Cortex of kidney (tissue), 1 donor: ENCODE measurements at places on chromosomes 13 and 19.

GRCh38 chr13:72648513-72649065, 78.8 kb downstream of the MZT1 start:
- DNase-seq: no peak

- DNase-seq: no peak
Observed at GRCh38 chr19:46732966-46733689, 12.7 kb upstream of the FKRP start.

DNA sequence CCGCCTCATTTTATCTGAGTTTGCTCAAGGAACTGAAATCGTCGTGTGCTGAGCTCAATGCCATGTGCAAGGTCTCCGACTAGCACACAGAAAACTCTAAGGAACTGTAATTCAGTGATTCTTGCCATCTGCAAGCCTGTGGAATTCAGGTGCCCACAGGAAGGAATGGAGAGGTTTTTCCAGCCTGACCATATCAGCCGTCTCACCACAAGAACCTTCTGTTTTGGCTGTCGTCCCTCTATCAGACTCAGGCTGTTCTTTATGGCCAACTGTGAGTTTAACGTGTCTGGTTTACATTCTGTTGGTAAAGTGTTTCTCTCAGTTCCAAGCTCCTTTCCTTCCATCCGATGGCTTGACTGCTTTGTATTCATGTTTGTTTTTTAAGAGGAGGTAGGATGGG, 293.5 kb downstream of the SPRY2 start:
- no peak for DNase-seq

GRCh38 chr13:109586509-109587346, 199.7 kb downstream of the IRS2 start:
- DNase-seq: no peak

DNA sequence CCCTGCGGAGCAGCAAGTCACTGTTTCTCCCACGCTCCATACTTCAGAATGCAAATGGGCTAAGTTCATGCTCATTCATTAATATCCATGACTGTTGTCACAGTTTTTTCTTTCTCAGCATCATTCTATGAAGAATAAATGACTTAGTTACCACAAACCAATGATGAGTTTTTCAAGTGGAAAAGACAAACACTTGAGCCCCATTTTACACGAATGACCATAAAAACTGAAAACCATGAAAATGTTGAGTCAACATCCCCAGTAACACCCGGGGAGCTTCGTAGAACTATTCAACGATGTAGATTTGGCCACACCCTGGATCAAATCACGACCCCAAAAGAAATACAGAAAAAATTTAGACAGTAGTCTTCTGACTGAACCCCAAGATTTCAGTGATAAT, 99.8 kb upstream of the GJB6 start:
- DNase-seq: no peak

- DNase-seq: no peak
Observed at GRCh38 chr19:46515879-46516350, 20.2 kb upstream of the PNMA8B start.

DNA sequence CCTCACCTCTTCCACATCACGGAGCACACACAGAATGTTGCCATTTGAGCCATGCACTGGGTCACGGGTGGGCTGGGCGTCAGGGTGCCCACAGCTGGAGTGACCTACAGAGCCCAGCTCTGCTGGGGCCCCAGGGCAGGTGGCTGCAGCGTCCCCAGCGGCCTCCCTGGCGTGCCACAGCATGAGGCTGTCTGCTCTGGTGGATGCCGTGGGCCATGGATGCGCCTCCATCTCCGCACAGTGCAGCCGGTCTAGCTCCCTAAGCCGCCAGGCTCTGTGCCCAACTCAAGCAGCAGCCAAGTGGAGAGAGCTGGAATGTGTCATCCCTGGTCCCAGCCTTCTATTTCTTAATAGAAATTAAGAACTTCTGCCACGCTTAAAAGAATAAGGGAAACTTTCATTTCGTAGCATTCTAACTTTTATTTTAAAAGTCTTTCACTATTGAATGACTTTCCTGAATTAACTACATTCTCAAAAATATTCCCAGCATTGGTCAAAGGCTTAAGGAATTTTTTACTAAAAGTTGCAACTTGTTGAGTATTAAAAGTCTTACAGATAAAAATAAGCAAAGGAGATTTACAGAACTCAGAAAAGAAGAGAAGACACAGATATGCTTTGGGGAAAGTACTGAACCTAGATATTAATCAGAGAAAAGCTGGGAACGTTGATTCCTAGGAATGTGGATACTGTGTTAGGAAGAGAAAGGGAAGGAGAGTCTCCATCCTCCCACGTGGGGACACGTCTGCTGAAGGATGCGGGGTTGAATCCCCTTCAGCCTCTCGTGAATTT, 59.3 kb downstream of the ATP11A start:
- no peak for DNase-seq

DNA sequence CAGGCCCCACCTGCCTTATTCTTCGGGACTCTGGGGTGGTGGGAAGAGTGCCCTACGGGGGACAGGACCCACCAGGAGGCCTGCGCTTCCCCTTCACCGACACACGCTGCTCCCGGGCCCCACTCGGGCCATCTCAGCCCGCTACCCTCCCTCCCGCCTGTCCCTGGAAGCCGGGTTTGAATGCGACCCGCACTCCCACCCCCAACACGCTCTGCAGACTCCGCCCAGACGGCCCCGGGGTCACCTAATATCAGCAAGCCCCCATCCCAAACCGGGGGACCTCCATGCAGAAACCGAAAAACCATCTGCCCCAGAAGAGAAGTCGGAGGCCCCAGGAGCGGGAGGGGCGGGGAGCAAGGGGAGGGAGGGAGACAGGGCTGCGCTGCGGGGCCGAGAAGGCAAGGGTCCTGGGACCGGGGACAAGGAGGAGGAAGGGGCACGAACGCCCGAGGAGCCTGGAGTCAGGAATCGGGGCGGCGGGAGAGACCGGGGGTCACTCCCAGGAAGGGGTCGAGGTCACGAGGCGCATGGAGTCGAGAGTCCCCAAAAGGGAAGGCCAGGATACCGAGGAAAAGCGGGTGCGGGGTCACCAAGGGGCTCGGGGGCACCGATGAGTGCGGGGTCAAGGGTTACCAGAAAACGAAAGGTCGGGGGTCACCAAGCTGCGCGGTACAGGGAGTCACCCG, 766 bp downstream of the SBNO2 start:
- no peak for DNase-seq

DNA sequence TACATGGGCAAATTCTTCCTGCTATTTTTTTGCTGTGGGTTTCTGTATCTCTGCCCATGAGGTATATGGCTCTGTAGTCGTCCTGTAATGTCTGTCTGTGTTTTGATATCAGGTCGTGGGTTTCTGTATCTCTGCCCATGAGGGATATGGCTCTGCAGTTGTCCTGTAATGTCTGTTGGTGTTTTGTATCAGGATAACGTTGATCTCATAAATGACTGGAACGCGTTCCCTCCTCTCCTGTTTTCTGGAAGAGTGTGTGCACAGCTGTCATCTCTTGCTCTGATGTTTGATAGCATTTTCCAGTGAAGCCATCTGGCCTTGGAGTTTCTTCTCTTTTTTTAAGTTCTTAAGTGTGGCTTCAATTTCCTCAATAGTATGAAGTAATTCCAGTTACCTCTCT, 57.2 kb downstream of the SOX1 start:
- no peak for DNase-seq

GRCh38 chr19:13997631-13997962, 8.5 kb downstream of the RFX1 start:
- DNase-seq: no peak

DNA sequence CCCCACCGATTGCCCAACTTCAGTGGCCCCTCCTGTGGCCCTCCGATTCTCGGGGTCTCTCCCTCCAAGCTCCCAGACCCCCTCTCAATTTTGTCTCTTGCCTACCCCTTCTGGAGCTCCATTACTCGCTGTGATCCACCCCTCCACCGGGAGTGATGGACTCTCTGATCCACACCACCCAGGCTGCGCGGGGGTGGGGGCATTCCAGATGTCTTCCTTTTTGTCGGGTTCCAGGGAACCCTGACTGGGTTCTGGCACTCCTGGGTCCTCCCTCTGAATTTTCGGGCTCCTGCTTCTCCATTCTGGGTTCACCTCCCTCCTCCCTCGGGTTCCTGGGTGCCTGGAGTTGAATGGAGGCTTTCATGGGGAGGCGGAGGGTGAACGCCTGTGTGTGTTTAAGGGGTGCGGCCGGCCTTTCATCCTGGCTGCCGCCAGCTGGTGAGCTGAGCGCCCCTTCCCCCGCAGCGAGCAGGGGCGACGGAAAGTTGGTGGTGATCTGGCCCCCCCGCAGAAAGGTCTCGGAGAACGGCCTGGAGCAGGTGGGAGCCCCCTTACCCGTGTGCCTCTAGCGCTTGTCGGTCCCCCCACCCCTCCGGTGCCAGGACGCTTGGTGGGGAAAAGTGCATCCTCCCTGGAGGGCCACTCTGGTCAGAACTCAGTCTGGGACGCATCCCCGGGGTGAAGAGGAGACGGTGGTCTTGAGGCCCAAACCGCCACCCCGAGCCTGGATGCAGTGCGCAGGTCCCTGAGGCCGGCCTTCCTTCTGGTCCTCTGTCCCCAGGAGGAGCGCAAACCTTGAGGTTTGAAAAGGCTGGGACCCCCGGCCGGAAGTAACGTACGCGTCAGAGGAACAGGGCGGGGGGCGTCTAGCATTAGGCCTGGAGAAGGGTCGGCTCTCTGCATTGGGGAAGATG, 1.6 kb downstream of the MISP3 start:
- DNase-seq: no peak

- no peak for DNase-seq
Observed at GRCh38 chr19:35993923-35994598, 927 bp upstream of the SDHAF1 start.

DNA sequence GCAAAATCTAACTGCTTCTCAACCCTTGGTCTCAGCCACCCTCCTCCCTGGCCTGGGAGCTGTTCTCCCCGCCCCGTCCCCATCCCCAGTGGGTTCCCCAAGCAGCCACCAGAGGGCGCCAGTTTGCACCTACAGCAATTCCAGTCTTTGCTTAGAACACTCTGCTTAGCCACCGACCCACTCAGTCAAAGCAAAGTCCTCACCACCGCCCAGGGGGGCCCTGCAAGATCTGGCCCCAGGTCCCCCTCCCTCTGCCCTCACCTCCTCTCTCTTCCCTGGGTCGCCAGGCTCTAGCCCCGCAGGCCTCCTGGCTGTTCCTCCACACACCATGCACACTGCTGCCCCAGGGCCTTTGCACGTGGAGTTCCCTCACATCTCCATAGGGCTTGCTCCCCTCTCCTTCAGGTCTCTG, 12.4 kb downstream of the TMEM143 start:
- DNase-seq: no peak

GRCh38 chr13:41060082-41060723, 1.1 kb upstream of the WBP4 start:
- peak; percentile 55 for DNase-seq
